ENCODE measurements at places on chromosomes 4 and X.

DNA sequence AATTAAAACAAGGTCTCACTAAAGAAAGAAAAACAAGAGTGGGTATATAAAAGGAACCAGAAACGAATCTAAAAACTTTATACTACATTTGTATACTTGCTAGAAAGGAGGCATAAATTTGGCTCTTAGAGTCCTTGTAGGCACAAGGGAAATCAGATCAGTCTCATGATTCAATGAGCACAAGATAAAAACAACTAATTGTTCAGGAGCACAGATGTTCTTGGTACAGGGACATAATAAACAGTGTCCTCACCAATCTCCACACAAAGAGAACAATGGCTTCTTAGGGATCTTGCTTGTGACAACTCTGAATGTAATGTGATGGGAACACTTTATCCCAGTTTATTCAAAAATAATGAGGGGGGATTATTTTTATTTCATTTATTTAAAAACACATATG lies 28.3 kb downstream of the TMEM144 start:
- DNase-seq = no peak

DNA sequence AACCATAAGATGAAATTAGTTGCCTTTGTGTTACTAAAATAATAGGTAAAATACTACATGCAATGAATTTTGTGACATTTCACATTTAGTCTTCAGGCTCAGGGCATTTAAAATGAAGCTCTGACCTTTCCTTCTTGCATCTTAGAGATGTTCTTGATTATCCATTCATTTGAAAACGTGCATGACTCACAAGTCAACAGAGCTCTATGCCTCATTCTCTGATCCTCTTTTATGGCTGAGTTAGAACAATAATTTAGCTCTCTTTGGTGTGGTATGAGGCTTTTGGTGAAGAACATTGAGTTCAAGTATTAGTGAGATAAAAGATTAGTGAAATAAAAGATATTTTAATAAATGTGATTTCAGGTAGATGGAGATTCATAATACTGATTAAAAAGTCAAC lies 66.5 kb downstream of the TIGD2 start:
- DNase-seq = no peak

DNA sequence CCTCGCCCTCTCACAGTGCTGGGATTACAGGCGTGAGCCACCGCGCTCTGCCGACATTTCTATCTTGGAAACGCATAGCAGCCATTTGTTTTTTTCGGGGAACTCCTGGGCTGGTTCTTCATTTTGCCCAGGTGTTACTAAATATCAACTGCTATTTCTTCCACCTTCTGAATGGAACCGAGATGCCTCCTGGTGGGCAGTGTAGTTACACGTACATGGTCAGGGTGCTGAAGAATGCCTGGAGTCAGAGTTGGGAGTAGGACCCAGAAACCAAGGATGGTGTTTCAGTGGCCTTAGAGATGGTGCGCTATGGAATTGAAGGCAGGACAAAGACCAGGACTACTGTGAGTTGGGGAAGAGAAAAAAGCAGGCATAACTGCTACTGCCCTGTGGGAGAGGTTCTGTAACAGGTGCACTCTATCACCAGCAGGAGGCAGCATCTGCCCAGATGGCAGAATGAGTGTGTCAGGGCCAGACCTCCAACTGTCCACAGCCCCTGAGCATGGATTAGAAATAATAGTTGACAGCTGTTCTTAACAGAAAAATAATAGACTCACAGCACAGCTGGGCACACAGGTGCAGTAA lies 81.7 kb downstream of the ZC4H2 start:
- DNase-seq = no peak

GRCh38 chr4:62410371-62411003 lies 1210.4 kb downstream of the ADGRL3 start:
- DNase-seq = no peak

GRCh38 chr4:67880866-67881610 lies 2.8 kb downstream of the TMPRSS11D start:
- no peak for DNase-seq

DNA sequence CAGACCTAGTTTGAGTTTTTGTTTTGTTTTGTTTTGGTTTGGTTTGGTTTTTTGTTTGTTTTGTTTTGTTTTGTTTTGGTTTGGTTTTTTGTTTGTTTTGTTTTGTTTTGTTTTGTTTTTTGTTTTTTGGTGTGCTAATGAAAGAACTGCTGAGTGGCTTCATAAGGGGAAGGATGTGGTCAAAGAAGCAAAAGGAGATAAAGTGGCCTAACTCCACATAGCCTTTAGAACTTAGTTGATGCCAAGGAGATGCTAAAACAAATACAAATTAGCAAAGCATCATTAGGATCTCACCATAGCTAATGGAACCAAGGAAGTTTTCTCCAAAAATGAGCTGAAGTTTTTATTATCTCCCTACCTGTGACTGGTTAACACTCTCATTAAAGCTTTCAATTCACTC lies 44.6 kb upstream of the TMEM164 start:
- no peak for DNase-seq

- no peak for DNase-seq
These were observed 21.3 kb upstream of the CXCL6 start for GRCh38 chr4:73815145-73815544.

Measured in NCI-H2081 (cell line).